ENCODE measurements at places on chromosomes 7 and 10.

GRCh38 chr10:121627876-121628581 is 29.8 kb upstream of the FGFR2 start:
- no peak for DNase-seq

DNA sequence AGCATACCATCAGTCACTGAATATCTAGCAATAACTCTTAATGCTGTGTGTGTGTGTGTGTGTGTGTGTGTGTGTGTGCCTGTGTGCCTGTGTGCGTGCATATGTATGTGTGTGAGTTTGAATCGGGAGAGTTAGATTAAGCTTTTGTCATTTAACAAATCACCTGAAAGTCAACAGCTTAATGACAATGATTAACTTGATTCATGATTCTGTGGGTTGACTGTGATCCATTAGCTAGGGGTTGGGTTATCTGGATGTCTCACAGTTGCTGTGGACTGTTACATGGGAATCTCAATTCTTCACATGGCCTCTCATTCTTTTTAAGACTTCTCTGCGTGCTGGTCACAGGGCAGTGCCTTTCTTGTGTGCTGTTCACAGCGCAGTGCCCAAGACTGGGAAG is 639.0 kb upstream of the SORCS1 start:
- no peak for DNase-seq

GRCh38 chr10:91164520-91165065 is 55.9 kb upstream of the PCGF5 start:
- no peak for DNase-seq

DNA sequence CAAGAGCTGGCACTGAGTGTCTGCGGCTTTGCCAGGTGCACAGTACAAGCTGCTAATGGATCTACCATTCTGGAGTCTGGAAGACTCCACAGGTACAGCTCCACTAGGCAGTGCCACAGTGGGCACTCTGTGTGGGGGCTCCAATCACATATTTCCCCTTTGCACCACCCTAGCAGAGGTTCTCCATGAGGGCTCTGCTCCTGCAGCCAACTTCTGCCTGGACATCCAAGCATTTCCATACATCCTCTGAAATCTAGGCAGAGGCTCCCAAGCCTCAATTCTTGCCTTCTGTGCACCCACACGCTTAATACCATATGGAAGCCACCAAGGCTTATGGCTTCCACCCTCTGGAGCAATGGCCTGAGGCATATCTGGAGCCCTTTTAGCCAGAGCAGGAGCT is 29.2 kb downstream of the IQUB start:
- no peak for DNase-seq

- no peak for DNase-seq
These were observed 726.1 kb downstream of the TNS3 start for GRCh38 chr7:46855851-46856250.

- DNase-seq = no peak
These were observed 279.3 kb downstream of the SKAP2 start for GRCh38 chr7:26584987-26585665.

- no peak for DNase-seq
These were observed 78.4 kb downstream of the SLC16A9 start for GRCh38 chr10:59631237-59631636.

DNA sequence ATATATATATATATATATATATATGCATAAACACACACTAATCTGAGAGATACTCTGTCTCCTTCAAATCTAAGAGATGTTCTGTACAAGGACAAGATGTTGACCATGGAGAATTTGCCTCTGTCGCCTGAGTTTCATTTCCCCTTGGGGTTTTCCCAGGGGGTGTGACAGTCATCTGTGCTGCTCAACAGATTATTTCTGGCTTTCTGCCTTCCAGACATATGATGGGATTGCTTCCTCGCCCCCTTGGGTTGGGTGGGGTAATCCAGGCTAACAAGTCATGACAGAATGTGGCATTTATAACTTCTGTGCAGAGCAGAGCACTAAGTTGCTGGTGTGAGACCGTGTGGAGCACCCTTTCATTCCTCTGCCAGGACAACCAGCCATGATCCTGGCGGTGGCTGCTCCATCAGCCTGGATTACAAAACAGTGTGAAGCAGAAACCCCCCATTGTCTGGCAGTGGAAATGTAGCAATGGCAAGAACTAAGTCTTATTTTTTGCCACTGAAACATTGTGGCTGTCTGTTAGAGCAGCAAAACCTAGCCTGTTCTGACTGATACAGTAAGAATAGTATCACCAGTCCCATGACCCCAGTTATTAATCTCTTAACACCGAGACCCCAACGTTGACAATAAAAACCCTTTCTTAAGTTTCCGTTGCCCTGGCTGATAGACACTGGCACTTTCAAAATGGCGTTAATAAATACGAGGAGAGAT is 13.7 kb upstream of the USP6NL start:
- no peak for DNase-seq

DNA sequence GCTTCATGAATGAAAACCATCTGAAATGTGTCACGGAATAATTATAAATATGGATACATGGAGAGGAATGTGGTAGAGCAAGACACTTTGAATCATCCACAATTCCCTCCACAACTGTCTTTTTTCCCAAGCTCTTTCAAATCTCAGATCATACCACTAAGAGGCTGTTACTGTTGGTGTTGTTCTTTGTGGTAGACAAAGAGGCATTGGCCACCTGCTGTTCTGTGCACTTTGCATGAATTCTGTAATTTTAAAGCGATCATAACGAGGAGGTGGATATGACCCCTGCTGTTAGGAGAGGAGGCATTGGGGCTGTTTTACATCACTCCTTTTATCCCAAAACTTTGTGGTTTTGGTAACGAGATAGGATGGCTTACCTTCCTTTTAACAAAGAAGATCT is 141.2 kb upstream of the KLF6 start:
- no peak for DNase-seq

DNA sequence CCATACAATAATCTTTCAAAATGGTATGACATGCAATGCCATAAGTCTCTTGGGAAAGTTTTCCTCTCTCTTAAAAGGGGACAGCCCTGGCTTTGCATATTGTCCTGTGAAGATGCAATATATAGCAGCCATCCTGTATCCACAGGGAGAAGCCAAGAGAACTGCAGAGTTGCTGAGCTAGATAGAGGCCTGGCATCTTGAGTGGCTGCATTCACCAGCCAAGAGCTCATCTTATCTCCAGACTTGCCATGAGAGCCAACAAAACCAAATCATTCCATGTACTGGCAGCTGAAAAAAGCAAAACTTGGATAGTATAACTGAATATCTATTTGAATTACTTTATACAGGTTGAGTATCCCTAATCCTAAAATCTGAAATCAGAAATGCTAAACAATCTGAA is 348.8 kb downstream of the CALN1 start:
- DNase-seq = no peak

- no peak for DNase-seq
These were observed 467.4 kb downstream of the NEBL start for GRCh38 chr10:20429742-20430141.

DNA sequence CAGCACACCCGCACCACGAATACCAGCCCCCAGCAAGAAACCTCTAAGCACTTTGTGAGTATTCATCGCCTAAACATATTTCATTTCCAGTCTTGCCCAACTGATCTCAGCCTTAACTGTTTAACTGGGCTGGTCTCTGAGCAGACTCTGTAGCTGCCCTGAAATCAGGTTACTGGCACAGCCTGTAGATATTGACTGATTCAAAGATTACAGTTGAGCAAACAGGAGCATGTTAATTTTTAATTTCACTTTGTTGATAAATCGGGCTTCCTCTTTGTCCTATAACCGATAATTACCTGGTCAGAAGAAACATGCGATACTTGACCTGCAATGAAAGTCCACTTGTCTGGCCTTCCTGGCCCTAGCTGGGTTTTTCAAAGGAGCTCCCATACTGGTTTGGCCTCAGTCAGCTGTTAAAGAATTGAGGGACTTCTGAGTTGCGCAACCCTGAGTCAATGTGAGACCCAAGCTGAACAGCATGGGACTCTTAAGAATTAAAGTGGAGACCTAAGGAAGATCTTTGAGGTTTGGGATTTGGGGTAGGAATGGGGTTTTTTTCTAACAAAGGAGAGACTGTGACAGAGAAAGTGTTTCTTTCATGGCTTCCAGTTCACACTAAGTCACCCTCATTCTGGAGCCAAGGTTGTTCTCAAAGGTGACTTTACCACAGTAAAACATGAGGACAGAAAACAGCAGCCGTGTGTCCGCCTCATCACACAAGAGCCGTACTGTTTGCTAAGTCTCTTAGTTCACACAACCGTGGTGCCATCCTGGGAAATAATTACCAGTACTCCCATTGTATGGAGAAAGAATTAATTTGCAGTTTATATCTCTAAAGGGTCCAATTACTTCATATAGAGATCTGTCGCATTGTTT is 75.9 kb downstream of the PPP1R3C start:
- no peak for DNase-seq

DNA sequence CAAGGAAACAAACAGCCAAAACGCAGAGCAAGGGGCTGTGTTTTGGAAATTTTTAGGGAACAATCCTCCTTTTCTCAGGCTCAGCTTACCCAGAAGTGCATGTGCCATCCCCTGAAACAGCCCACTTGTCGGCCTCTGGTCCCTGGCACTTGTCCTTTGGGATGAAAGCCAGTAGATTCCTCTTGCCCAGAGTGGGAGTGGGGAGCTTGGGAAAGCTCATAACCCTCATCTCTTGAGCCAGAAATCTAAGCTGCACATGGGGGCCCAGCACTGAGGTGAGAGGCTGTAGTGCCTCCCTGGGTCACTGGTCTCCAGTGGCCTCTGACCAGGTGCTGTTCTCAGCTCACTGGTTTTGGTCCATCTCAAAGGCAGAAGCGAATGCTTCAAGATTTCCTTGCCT is 150.3 kb downstream of the RNF216 start:
- DNase-seq = no peak

DNA sequence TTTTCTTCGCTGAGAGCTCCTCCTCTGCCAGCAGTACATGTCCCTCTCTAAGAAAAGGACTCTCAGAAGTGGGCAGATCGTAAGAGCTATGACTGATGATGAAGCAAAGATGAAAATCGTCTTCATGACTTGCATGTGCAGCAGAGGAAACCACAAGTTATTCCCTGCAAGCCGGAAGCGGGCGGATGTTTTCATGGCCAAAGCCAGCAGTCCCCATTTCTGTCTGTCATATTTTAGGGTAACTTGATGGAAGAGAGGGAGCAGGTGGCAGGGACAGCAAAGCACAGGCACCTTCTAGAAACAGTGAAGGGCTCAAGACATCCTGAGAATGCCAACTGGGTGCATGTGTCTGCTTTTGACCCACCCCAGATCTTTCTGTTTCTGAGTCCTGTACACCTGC is 19.9 kb downstream of the KLF6 start:
- no peak for DNase-seq

DNA sequence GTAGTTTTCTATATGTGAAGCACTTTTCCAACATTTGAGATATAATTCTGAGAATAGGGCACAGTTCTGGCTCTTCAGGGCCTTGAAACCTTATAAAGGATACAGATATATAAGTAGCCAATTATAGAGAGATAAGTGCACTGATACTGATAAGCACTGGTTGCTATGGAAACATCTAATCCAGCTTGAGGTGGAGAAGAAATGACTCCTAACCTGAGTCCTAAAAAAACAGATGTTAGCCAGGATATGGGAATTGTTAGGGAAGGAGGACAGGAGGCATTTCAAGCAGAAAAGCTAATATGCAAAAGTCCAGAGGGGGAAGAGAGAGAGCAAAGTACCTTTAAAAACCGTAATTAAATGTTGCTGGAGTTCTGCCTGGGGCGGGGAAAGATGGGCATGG is 30.8 kb downstream of the STRIP2 start:
- no peak for DNase-seq

GRCh38 chr10:52879091-52879807 is 106.7 kb upstream of the MBL2 start:
- no peak for DNase-seq

GRCh38 chr10:70655316-70655715 is 17.0 kb upstream of the ADAMTS14 start:
- DNase-seq = no peak

DNA sequence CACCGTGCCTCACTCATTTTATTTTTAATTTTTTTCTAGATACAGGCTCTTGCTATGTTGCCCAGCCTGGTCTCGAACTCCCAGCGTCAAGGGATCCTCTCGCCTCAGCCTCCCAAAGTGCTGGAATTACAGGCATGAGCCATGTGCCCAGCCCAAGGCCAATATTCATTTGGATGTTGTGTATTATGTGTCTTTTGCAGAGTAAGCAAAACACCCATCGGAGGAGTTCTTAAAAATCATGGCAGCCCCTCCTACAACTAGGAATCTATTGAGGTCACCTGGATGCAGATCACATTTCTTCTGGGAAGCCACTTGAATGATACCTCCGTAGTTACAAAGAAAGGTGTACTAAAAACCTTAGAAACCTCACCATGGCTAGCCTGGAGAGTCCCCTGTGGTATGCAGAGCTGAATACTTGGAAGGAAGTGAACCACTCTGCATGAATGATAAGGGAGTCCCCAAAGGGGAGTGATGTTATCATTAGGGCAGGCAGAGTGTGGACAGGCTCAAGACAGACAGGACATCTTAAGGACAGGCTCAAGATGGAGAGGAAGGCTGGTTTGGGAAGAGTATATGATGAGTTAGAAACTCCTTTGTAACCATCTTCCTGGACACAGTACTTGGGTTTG is 185.7 kb downstream of the TAX1BP1 start:
- DNase-seq = no peak

DNA sequence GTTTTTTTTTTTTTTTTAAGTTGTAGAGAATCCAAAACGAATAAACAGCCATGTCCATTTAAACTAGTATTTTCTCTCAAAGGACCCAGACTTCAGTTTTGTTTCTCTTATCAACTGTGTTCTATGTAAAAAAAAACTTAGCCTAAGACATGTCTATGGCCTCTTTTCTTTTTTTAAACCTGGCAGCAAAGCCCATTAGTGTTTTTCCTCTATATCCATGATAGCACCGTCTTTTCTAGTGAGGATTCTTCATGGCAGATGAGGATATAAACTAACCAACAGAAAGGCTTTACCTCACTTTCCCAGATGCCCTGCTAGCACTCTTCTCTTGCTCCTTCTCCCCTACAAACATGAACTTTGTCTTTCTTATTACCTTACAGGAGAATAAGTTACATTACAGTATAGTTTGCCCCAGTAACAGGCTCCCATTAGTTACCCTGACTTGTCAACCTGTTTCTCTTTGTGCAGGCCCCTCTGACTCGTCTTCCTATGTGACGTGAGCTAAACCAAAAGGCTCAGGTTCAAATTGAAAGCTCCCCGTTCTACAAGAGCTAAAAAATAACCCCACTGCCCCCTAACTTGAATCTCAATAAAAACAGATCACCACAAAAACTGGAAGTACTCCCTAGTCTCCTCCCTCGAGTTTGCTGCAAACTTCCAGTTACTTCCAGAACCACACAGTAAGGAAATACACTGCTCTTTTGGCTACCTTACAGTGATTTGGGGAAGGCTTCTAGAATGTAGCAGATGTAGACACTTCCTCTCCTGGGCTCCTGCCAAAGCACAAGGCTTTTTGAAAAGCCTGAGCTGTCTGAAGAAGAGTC is 20.1 kb downstream of the P4HA1 start:
- no peak for DNase-seq

DNA sequence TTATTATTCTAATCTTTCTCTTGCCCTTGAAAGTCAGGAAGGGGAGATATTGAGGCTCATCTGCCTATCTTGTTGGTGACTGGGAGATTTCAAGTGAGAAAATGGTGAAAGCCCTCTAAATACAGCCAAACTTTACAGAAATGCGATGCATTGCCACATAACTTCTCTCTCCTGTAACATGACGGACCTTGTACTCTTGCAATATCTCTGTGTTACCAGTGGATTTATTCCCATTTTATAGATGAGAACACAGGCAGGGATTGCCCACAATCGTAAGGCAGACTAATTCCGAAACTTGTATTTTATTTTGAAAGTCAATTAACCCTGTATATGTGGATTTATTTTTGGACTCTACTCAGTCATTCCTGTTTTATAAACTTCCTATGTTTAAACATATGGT is 57.3 kb upstream of the MPP7 start:
- no peak for DNase-seq

GRCh38 chr10:120456626-120457430 is at the start of gene PLPP4:
PLPP4 (plus strand) TSS chr10:120457227; CDS start chr10:120457306, 79 bp downstream.
- no peak for DNase-seq

Measured in AG09319 (cell line).